ENCODE measurements at places on chromosomes 1 and 21. TPM values are rescaled to one million over a fixed set of nuclear protein-coding genes. Genes with fewer than 3 reads are reported as not detected.
A peak's percentile ranks its signal among the peaks of the same experiment; 100 is the strongest.

DNA sequence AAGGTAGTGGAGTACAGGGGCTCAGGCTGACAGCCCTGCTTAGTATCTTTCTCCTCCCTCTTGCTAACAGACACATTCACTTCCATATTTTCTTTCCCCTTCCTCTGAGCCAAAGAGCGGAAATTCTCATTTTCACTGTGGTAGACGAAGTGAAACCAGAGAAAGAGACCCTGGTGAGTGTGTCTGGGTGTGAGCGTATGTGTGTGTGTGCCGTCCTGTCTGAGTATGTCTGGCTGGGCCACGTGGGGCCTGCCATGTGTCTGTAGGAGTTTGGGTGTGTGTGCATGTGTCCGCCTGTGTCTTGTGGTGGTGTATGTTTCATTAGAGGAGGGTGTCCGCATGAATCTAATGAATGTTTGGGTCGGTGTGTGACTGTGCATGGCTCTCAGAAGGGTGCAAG lies 1.7 kb downstream of the COL8A2 start:
- no peak for DNase-seq

- DNase-seq: no peak
Observed at GRCh38 chr1:47930210-47930840, 66.9 kb downstream of the TRABD2B start.

- DNase-seq: peak; percentile 32
Observed at GRCh38 chr21:45458281-45459170, 53.6 kb downstream of the COL18A1 start.

- no peak for DNase-seq
Observed at GRCh38 chr1:211490821-211491415, 1.0 kb downstream of the RD3 start.

GRCh38 chr1:145706086-145706664 lies 993 bp downstream of the PDZK1 start:
- DNase-seq: no peak

DNA sequence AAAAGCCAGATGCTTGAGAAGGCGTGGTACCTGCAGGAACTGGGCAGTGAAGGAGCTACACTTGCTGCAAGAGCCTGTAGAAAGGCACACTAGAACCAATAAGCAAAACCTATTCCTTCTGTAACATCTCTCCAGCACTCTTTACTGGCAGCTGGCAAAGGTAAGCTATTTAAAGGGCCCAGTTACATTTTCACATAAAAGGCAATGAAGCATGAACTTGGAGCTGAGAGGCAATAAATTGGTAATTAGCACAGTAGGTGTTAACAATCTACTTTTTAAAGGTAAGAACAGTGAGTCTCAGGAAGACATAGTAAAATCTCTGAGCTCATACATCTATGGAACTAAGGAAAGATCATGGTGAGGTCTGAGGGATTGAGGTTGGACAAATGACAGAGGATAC lies 167.1 kb upstream of the OLFM3 start:
- no peak for DNase-seq

- DNase-seq: no peak
Observed at GRCh38 chr1:169200319-169200718, 93.8 kb downstream of the ATP1B1 start.

DNA sequence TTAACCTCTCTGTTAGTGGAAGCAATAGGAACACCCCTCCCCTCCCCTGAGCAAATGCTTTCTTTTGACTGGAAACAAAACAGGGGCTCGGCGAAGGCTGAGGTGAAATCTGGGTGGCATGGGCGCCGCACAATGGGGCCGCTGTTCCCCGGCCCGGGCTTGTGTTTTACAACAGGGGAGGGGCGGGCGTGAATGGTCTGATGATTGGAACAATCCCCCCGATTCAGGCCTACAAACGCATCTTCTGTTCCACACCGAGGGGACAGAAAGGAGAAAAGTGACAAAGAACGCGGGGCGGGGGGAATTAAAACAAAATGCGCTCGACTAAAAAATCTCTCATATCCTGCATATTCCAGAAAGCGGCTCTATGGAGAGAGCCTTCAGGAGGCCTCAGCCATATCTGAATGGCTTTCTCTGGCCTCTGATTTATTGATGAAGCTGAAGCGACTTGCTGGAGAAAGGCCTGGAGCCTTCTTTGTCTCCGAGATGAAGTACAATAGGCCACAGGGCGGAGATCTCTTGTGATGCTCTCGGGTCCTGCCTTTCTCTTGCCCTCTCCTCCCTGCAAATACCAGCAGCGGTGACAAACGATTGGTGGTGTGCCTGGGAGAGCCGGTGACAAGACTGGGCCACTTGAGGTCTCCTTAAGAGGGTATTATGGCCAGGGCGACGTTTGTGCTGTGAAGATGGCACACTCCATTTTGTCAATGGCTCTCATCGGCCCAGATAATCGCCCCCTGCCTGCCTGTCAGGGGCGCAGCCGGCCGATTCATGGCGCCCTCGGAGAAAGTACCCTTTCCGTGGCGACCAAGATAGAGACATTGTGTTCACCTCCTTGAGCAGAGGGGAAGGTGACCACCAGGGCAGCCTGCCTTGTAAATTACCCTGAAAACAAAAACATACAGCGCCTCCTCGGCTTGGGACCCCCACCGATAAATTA lies 47.1 kb upstream of the OLIG2 start:
- no peak for DNase-seq

DNA sequence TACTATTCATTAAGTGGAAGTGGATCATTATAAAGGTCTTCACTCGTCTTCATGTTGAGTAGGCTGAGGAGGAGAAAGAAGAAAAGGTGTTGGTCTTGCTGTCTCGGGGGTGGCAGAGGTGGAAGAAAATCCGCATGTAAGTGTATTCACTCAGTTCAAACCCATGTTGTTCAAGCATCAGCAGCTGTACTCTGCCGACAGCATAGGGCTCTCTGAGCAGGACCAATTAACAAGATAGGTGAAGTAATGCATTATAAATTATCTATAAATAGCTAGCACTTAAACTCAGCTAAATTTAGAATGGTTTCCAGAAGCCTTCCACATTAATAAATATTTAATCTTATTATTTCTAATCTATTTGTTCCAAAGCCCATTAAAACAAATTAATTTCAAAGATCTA lies 116.8 kb downstream of the RGS2 start:
- DNase-seq: no peak

- no peak for DNase-seq
Observed at GRCh38 chr1:97247196-97247595, 525.6 kb downstream of the PTBP2 start.

GRCh38 chr1:234127026-234127671 lies 222.7 kb downstream of the SLC35F3 start:
- DNase-seq: no peak

- no peak for DNase-seq
Observed at GRCh38 chr1:217946511-217946910, 315.4 kb downstream of the SPATA17 start.

GRCh38 chr1:169118227-169118626 lies 11.7 kb downstream of the ATP1B1 start:
- DNase-seq: no peak

GRCh38 chr21:44901391-44902074 lies 19.2 kb downstream of the ITGB2 start:
- no peak for DNase-seq

- DNase-seq: no peak
Observed at GRCh38 chr1:183914891-183915290, 110.0 kb downstream of the RGL1 start.

DNA sequence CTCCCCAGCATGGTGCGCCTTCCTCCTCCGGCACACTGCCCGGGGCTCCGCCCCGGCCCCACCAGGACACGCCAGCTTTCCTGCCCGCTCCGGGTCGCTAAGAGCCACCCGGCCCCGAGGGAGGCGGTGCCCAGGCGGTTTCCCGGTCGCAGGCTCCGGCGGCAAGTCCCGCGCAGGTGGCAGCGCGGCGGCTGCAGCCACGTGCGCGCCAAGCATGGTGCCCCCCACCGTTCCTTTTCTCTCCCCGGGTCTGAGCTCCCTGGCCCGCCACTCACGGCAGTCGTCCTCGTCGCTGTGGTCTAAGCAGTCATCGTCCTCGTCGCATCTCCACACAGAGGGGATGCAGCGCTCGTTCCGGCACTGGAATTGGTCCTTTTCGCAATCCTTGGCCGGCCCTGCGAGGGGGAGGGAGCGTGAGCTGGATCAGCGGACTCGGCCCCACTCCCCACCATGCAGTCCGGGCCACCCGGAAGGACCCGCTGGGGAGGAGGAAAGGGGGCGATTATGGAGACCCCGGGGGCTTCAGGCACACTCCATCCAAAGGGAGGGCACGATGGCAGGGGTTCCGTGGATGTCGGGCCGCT lies 1.2 kb downstream of the LRP8 start:
- peak; percentile 50 for DNase-seq

VSIG8 gene
- not detected for total RNA-seq

MGST3 gene
- total RNA-seq: 128 TPM

ASAP3 gene
- 53.5 TPM for total RNA-seq

FCRL2 gene
- total RNA-seq: not detected

GBP6 gene
- total RNA-seq: not detected

MMEL1 gene
- 4.0 TPM for total RNA-seq

LHX8 gene
- not detected for total RNA-seq

NOS1AP gene
- total RNA-seq: 12.7 TPM

All from glutamatergic neuron (in vitro differentiated cells).